Mucosa of descending colon (tissue), 3 donors: ENCODE measurements at places on chromosomes 12 and 14. TPM values are rescaled to one million over a fixed set of nuclear protein-coding genes. Genes with fewer than 3 reads are reported as not detected.
A peak's percentile ranks its signal among the peaks of the same experiment; 100 is the strongest.

Gene HSP90B1
- 461 TPM for total RNA-seq

DNA sequence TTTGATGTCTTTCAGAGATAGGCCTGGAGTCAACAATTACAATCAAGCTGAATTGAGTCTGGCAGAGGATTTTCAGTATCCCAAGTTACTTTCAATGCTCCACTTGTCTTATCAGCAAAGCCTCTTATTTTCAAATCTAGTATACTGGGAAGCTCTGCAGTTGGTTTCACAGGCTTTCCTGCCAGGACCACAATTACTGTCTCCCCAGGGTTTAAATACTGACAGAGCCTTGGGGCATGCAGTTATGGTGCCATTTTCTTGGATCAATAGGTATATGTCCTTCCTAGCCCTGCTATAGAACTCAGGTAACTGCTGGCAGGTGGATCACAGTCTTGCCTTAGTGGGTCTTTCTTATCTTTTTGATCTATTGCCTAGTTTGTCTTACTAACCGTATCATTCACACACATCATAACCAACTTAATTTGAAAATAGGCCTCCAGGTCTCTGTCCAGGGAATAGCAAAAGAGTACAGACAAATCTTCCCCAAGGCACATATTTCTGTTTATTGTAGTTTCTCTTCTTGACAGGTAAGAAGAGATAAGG lies 22.4 kb upstream of the RNU6-8 start:
- no peak for DNase-seq

DNA sequence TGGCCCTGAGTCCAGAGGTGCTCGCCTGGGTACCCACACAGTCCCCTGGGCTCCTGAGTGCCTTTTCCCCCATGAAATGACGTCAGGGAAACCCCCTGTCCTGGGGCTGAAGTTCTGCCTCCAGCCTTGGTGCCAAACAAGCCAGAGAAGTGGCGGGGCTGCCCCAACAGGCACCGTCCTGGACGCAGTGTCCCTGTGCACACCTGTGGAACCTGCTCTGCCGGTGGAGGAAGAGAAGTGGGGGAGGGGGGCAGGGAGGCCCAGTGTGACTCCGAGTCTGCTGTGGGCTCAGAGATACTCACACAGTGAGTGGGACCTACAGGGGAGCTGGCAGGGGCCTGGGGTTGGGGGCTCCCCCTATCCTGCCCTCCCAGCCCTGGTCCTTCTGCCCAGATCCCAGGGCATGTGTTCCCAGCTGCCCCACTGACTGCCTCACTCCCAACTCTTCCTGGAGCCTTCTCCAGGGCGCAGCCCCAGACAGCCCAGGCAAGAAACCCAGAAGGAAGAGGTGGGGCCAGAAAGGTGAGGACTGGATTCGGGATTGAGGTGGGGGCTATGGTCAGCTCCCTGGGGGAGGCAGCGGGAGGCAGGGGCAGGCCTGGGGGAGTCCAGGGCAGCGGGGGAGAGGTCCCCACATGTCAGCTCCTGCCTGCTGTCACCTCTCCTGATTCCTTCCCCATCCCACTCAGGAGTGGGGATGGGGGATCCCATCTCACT lies 24.7 kb downstream of the CCDC85C start:
- DNase-seq: peak; percentile 79

DNA sequence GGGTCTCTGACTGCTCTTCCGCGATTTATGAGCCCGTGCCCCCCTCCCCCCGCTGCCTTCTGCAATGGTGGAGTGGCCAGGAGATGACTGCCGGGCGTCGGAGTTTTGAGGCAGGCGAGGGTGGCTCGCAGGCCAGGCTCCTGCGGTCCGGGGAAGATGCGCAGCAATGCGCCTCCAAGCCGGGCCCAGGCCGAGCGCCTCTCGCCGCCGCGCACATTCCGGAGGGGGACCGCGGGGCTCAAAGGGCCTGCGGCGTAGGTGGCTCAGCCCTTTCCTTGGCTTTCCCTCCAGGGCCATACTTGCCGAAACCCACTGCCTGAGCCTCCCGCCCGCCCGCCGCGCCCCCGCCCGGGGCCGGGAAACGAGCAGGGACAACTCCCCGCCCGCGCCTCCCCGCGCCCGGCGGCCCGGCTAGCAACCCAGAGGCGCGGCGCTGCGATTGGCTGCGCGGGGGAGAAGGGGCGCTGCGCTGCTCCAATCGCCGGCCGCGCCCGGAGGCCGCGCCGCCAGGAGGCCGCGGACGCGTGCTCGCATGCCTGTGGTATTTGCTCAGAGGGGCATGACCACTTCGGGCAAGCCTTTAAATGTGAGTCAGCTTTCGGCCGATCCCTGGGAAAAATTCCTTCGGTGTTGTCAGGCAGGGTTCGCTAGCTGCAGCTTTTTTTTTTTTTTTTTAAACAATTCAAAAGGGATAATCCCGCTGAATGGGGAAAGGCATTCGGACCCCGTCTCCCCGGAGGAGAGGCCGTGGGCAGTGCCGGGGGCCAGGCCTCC lies 157.9 kb upstream of the PARP11 start:
- DNase-seq: peak; percentile 91

DNA sequence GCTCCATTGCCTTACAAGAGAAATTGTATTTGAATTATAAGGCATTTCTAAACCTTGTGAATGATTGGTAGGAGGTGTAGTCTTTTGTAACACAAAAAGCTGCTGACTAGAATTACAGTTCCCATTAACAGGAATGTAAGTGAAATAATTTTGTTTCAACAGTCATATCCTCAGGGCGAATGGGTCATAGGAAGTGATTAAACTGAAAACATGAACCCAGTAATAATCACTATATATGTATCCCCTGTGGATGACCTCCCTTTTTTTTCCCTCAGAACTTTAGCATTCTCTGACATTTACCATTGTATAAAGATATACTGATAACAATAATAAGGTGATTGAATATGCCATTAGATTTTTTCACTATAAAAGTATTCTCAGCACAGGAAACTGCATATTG lies 312.3 kb downstream of the ATP23 start:
- no peak for DNase-seq

DNA sequence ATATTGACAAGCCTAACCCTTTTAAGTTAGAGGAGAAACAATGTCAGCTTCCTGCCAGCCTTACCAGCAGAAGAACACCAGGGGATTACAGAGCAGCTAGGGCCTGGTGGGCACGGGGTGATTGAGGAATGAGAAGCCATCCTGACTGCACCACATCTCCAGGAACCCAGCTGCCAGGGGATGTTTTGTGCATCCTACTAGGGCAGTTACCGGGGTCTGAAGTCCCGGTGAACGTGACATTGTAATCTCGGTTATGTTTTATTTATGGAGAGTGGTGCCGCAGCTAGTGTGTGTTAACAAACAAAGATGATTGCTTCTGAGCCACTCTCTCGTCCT lies 115.9 kb downstream of the BCL11B start:
- DNase-seq: no peak
